HT-29 (cell line): ENCODE measurements at places on chromosomes 11 and 22.

DNA sequence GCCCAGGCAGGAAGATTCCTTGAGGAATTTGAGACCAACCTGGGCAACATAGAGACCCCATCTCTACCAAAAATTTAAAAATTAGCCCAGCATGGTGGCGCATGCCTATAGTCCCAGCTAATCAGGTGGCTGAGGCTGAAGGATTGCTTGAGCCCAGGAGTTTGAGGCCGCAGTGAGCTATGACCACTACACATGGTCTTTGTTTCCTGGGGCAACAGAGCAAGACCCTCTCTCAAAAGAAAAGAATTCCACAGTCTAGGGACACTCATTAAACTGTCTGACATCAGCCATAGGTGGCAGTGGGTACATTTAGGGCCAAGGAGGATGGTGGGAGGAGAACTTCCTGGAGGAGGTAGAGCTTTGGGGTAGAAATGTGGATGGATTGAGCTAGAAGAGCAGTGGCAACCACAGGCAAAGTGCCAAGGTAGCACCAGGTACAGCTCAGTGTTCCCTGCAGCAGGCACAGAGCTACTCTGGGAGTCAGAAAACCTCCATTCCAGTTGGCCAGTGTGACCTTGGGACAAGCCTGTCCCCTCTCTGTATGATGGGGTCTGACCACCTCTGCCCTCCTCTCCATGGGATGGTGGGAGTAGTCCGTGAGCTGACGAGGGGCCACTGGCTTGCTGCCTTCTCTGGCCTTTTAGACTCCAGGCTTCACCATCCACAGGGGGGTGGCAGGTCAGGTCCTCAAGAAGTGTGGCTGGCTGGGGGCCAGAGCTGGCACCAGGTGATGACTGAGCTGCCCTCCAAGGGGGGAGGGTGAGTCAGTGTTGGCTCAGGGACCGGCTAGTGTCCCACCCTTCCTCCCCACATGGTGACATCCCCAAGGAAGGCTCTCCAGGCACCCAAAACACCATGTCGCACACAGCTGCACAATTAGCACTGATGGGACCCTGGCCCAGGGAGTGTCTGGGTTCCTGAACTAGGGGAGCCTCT, 3.7 kb upstream of the CLCF1 start:
- DNase-seq, result peak; percentile 84

DNA sequence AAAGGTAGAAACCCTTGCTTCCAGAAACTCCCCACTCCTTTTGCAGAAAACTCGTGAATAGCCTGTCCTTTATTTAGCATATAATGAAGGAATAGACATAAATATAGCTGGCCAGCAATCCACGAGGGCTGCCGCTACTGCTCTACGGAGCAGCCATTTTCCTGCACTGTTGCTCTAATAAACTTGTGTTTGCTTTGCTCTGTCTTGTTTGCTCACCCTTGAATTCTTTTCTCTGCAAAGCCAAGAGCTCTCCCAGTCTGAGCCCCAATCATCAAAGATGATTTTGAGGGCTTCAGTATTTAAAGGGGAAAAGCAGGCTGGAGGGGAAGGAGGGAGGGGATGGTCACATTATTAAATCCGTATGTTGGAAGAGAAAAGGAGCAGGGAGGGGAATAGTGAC, 16.6 kb upstream of the CHKA start:
- DNase-seq, result no peak

GRCh38 chr11:108718466-108718865, 53.6 kb downstream of the DDX10 start:
- no peak for DNase-seq

- DNase-seq, result no peak
Observed at GRCh38 chr11:23320131-23320530, 459.9 kb upstream of the CCDC179 start.

GRCh38 chr11:86641537-86642261, 30.7 kb downstream of the ME3 start:
- DNase-seq, result no peak

GRCh38 chr22:33831207-33831606, 89.1 kb downstream of the LARGE1 start:
- DNase-seq, result no peak

DNA sequence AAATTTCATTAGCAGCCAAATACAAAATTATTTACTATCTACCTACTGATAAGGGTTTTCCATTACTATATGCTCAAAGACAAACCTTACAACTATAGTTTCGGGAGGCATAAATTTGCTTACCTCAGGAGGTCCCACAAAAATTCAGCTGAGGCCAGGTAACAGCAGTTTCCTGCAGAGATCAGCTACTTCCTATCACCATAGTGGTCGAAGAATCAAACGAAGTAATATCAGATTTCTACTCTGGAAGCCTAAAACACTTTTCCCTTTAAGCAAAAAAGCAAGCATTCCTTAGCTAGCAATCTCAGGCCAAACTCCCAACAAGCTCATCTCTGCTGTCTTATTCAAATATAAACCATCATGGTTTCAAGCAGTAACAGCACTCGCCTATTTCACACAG, 3.1 kb downstream of the NAP1L4 start:
- peak; percentile 19 for DNase-seq

GRCh38 chr22:38303974-38304373, 13.3 kb downstream of the CSNK1E start:
- no peak for DNase-seq

GRCh38 chr11:88175569-88176075, 379 bp upstream of the RAB38 start:
- DNase-seq, result no peak

DNA sequence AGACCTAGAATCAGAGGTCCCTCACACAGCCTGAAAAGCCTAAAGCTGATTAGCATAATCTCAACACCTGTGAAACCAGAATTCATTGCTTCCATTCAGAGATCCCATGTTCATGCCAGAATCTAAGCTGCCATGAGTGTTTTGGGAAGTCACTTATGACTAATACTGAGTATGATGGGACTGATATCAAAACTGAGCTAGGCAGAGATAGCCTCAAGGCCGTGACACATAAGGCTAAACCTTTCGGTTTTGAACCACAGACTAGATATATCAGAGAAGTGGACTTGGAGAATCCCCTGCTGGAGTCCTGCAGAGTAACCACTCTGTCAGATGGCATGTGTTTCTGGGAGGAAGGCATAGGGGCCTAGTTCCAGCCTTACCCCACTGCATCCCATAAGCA, 23.1 kb upstream of the GLYATL2 start:
- no peak for DNase-seq

- peak; percentile 49 for DNase-seq
Observed at GRCh38 chr11:46557684-46558151, 36.1 kb downstream of the AMBRA1 start.

DNA sequence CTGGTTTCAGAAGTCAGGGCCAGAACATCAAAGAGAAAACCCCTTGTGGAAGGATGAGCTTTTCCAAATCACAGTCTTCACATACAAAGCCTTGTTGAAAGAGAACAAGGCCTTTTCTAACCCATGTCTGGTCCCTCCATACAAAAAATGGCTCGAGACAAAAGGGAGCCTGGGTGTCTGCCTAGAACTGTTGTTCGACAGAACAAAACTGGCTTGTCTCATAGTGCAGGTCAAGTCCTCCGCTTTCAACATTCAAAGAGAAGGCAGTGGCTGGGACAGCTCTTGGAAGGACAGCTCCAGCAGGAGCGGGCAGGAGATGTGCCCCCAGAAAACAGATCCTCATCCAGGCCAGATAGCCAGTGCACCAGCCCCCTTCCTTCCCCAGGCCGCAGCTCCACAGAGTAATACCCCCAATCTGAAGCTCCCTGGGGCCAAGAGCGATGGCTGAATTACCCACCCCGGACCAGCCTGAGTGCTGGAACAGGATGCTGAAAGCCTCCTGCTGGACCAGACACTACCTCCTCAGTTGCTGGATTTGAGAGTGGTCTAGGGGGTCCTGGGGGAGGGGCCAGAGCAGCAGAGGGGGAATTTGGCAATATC, 27.6 kb downstream of the USH1C start:
- DNase-seq, result no peak

DNA sequence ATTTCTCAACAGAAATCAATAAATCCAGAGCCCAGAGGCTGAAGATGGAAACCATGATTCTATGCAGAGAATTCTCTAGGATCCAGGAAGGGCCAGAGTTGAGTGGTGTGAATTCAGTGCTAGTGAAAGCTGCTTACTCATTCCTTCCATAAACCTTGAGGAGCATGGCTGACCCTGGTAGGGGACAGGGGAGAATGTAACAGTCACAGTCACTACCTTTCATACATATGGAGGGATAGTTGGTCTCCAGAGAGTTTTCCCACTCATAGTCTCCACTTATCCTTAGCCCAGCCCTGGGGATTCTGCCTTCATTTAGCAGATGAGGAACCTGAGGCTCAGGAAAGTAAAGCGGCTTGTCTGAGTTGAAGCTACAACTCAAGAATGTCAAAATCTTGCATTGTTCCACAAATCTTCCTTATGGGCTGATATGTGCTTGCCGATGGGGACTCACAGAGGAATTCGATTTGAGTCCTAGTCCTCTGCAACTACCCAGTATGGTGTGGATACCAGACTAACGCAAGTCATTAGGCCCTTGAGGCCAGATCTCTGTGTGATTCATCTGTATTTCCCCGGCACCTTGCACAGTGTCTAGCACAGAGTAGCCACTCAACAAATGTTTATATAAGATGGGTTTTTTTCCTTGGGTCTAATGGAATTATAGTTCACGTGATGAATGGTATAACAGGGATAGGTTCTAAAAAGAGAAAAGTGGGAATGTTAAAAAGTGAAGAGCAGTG, 3.7 kb upstream of the ANAPC15 start:
- no peak for DNase-seq

DNA sequence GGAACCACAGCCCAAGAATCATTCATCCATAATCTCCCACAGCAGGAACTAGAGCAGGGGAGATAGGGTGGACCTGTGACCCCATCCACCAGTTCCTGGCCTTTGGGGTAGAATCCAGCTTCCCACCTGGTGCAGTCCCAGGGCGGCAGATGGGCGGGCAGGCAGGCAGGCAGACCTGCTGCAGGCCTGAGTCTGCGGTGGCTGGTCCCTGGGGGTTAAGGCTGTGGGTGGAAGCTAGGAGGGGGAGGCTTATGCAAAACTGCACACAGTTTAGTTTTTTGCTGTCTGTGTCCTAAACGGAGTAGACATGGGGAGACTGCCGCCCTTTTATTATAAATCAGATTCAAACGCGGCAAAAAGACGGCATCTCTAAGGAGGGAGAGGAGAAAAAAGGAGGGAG, 4.5 kb upstream of the NEFH start:
- DNase-seq, result no peak

DNA sequence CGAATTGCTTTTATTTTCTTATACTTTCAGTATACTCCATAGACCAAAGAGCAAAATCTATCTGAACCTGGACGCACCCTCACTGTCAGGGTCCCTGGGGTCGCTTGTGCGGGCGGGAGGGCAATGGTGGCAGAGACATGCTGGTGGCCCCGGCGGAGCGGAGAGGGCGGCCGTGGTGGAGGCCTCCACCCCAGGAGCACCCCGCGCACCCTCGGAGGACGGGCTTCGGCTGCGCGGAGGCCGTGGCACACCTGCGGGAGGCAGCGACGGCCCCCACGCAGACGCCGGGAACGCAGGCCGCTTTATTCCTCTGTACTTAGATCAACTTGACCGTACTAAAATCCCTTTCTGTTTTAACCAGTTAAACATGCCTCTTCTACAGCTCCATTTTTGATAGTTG, 1077.4 kb downstream of the BRD1 start:
- no peak for DNase-seq

- no peak for DNase-seq
Observed at GRCh38 chr11:132226522-132226921, 856.1 kb downstream of the NTM start.

- no peak for DNase-seq
Observed at GRCh38 chr11:59689015-59689414, 20.2 kb upstream of the PATL1 start.

- DNase-seq, result no peak
Observed at GRCh38 chr11:65781152-65781961, 581 bp upstream of the AP5B1 start.

GRCh38 chr11:68341557-68342458, 29.4 kb downstream of the LRP5 start:
- peak; percentile 37 for DNase-seq

DNA sequence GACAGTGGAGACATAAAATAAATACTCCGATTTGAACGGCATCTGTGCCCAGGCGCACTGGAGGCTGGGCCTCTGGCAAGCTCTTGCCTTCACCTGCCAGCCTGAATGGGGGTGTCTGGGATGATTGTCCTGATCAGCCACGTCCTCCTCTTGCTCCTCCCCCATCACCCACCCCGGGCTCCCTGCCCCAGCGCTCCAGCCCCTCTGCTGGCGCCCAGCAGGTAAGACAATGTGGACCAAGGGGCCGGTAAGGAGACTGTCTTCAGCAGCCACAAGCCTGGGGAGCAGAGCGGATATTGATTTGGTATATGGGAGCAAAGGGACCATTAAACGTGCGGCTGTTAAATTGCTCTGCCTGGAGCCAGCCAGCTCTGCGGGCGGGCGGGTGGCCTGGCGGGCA, 24.9 kb downstream of the WNT11 start:
- DNase-seq, result no peak

DNA sequence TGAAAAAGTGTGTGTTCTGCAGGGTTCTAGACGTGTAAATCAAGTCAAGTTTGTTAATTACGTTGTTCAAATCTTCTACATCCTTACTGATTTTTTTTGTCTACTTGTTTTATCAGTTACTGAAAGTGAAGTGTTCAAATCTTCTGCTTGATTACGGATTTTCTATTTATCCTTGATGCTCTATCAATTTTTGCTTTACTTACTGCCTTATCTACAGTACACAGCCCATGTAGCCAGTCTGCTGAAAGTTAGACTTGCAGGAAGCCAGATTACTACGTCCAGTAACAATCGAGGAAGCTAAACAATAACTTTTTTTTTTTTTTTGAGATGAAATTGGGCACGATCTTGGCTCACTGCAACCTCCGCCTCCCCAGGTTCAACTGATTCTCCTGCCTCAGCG, 15.6 kb upstream of the C11orf24 start:
- no peak for DNase-seq

DNA sequence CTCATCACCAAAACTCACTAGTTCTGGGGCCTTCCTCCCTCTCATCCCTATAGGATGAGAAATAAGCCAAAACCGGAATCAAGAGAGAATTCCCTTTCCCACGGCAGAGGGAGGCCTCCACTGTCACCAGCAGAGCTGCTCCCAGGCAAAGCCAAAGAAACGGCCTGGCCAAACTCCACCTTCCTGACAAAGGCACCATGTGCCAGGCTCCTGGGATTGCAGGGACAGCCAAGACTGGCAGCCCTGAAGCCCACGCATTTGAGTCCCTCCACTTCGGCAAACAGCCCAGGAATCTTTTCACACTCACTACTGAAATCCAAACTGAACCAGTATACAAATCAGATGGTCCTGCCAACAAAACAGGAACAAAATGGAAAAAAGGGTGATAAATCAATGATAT, 6.1 kb downstream of the SMCO4 start:
- DNase-seq, result no peak

- DNase-seq, result no peak
Observed at GRCh38 chr11:117259417-117259816, 26.9 kb downstream of the RNF214 start.

- no peak for DNase-seq
Observed at GRCh38 chr11:1669546-1670218, 27.3 kb upstream of the KRTAP5-6 start.

GRCh38 chr11:134034496-134035381, 34.1 kb upstream of the JAM3 start:
- DNase-seq, result no peak

- DNase-seq, result no peak
Observed at GRCh38 chr11:75820645-75821044, 5.6 kb downstream of the UVRAG start.
